CD4-positive, alpha-beta T cell (primary cell): ENCODE measurements at places on chromosomes 5 and 9.

DNA sequence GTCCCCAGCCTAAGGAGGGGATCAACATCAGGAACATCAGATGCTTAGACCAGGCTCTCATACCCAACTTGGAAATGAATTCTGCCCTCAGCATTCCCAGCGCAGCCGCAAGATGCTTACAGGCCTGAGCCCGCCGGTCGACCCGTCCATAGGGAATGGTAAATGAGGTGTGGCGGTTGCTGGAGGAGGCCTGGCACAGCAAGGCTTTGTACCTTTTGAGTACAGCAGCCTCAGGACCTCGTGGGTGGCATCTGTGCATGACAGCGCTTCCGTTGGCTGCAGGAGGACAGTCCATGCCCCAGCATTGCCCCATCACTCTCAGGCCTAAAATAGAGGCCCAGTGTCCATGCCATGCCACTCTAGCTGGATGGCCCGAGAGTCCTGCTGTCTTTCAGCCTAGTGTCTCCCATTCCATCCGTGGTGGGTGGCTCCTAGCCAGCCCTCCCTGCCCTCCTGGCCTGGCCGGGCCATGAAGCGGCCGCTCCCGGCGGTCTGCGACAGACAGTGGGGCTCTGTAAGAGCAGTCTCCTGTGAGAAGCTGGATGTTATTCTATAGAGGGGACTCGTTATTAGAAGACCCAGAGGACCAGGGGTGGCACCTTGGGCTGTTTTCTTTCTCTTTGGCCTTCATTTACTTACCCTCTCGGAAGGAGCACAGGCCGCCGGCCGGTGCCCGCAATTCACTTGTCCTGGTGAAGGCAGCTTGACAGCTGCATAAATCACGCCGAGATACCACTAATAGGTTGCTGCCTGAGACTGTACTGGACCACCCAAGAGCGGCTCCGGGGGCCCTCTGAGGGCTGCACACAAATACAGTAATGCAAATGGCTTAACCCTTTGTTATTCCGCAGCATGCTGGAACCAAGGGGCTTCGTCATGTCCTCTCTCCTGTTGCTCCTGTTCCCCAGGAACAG, 223.5 kb upstream of the TUT7 start:
- DNase-seq: no peak

- DNase-seq: peak; percentile 35
Observed at GRCh38 chr9:75889577-75889976, 896 bp upstream of the PCSK5 start.

- DNase-seq: no peak
Observed at GRCh38 chr5:113128082-113128481, 151.5 kb downstream of the DCP2 start.

GRCh38 chr5:116455061-116455460, 119.6 kb downstream of the SEMA6A start:
- no peak for DNase-seq

GRCh38 chr5:138725153-138725817, 27.9 kb upstream of the CTNNA1 start:
- DNase-seq: no peak

GRCh38 chr9:3514786-3515185, 11.0 kb downstream of the RFX3 start:
- DNase-seq: no peak

GRCh38 chr5:40486437-40487275, 193.1 kb upstream of the PTGER4 start:
- peak; percentile 1 for DNase-seq

DNA sequence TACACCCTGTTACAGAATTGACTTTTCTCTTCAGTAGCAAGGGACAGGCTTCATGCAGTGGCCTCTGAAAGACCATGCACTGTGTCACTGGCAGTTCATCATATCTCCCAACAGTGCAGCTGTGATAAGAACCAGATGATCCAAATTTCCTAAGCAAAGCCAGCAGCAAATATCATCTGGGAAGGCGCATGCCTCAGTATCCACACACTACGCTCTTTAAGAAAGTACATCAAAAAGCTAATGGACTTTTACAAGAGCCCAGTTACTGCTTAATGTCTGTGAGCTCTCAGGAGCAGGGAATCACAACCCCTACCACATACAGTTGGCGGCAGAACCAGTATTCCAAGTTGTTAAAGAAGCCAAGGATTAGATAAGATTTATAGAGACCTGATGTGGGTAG, 25.1 kb downstream of the ADAMTSL1 start:
- no peak for DNase-seq

DNA sequence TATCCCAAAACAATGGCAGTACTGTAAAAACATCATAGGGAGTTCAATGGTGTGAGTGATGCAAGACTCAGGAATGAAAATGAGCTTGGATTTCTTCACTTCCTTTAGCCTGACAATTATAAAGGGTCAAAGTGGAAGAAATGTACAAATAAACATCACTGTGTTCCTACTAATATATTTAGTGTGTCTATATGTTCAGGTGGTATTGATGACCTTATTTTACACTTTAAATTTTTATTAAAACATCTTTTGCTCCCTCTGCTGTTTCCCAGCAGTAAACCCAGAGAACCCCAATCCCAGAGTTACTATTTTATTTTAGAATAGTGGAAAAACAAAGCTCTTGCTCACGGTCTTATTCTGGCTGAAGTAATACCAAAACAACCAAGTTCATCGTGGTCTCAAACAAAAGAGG, 2.0 kb downstream of the LOX start:
- DNase-seq: no peak

DNA sequence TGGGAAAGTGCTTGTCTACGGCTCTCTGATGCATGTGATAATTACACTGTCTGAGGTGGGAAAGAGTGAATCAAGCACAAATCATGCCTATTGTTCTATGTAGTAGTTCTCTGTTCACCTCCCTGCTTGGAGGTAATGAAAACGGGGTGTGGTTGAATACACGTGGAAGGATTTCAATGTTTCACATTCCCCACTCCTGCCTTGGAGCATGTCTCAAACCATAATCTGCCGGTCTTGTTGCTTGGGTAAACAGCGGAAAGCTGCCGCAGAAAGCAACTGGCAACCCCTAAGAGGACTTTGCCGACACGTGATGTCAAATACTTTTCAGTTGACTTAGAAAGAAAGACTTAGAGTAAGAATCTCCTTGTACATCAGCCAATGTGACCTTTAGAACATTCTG, 63.5 kb upstream of the MOCS2 start:
- DNase-seq: no peak

- no peak for DNase-seq
Observed at GRCh38 chr9:11159318-11159862, 546.6 kb upstream of the PTPRD start.

DNA sequence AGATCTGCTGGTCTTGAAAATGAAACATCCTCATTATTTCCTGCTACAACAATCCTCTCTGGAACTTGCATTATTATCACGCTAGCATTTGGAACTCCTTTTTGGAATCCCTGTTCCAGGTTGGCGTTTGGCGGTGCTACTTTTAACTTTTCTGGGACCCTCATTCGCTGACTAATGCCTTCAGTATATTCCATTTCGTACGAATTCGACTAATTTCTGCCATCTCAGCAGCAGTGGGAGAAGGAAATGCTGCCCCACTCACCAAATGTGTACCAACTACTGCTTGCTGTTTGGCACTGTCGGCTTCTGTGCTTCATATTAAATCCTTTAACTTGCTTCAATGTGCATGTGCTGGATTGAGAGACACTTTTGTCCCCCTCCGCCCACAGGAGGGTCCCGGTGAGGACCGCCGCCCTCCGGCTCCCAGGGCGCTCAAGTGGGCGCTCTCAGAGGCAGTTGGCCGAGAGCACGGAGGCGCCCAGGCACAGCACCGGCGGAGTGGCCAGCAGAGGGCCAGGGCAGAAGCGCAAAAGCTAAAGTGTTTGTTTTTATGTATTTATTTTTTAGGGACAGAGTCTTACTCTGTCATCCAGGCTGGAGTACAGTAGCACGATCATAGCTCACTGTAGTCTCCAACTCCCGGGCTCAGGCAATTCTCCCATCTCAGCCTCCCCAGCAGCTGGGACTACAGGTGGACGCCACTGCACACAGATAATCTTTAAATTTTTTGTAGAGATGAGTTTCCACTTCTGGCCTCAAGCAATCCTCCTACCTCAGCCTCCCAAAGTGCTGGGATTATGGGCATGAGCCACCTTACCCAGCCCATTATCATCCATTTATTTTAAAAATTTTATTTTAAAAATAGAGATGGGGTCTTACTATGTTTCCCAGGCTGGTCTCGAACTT, 11.9 kb downstream of the PDE6A start:
- no peak for DNase-seq

DNA sequence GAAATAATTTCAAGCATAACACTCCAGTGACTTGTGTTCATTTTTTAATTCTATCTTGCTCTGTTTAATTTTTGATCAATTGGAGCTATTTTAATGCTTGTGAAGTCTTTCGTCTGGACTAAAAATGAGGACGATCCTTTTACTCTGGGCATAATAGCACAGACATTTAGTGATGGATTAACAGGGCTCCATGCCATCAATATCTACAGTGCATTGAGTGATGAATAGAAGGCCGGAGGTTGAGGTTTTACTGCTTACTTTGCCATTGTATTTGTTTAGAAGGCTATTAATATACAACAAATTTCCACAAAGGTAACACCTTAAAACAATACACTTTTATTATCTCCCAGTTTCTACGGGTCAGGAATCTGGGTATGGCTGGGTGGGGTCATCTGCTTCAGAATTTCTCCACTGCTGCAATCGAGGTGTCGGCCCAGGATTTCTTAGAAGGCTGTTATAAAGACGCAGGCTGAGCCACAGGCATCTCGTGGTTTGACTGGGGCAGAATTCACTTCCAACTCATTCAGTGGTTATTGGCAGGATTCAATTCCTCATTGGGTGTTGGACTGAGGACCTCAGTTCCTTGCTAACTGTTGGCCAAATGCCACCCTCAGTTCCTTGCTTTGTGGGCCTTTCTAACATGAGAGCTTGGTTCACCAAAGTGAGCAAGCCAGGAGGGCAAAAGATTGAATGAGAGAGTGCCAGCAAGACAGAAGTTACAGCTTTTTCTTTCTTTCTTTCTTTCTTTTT, 265.4 kb upstream of the VLDLR start:
- DNase-seq: no peak

- no peak for DNase-seq
Observed at GRCh38 chr5:96627792-96628398, 34.3 kb upstream of the CAST start.

- no peak for DNase-seq
Observed at GRCh38 chr5:133189881-133190280, 138.1 kb downstream of the HSPA4 start.

DNA sequence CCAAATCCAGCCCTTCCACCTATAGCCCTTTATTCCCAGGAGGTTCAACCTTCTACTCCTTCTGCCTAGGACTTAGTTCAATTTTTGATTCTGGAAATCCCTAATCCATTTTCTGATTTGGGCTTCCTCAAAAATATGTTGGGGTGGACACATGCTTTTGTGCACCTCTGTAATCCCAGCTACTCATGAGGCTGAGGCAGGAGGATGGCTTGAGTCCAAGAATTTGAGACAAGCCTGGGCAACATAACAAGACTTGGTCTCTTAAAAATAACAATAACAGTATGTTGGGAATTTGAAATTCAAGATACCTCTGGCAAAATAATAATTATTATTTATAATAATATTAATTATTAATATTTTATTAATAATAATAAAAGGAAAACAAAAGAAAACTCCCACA, 188.7 kb upstream of the TLE4 start:
- DNase-seq: no peak

DNA sequence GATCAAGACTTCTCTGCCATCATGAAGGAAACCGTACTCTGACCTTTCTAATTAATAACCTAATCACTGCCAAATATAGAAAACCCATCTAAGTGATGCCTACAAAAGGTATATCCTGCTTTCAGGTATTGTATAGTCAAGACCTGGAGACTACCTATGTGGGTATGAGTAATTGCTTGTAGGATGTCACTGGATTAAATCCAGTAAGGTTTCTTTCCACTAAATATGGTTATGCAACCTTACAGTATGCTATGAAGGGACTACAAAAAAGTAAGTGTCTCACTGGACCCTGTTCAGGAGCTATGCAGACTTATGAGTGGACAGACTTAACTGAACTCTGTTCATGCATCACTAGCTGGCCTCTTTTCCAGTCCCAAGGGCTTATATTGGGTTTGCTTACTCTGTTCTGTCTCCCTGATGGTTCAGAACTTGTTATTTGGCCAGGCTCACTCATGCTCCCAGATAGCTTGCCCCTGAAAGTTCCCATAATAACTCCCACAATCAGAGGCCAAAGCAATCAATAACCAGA, 51.1 kb downstream of the PDE6A start:
- no peak for DNase-seq

GRCh38 chr5:76524868-76525267, 98.3 kb downstream of the F2RL2 start:
- no peak for DNase-seq

DNA sequence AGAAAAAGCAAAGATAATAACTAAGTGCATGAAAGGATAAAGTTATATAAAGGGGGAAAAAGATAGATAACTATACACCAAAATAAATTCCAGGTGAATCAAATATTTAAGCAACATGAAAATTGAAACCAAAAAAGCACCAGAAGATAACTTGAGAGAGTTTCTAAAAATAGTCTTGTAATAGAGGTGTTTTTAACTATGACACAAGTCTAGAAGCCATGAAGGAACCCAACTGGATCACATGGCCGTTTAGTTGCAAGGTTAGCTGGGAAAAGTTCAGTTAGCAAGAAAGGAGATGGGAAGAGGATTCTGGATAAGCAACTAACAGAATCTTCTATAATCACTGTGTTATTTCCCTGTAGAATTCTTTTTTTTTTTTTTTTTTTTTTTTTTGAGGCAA, 9.2 kb upstream of the RASA1 start:
- no peak for DNase-seq

DNA sequence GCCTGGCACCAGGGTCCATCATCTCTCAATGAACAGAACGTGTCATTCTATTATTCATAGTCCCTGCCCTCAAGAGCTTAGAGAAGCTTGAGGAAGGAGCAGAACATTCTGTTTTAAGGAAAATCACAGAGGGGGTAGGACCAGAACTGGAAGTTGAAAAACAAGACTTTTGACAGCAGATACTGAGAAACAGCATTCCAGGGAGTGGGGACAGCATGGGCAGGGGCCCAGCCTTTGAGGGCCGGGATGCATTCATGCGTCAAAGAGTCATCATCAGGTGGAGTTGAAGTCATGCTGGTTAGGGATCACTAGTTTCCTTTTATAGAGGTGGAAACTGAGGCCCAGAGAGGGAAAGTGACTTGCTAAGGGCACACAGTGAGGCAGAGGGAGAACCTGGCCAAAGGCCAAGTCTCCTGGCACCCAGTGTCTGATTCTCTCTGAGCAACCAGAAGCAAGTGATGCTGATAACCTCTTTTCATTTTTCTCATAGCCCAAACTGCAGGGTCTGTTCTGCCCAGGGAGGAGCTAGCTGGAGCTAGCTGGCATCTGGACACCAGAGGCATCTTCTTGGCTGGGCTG, 41.5 kb upstream of the STXBP1 start:
- DNase-seq: no peak

DNA sequence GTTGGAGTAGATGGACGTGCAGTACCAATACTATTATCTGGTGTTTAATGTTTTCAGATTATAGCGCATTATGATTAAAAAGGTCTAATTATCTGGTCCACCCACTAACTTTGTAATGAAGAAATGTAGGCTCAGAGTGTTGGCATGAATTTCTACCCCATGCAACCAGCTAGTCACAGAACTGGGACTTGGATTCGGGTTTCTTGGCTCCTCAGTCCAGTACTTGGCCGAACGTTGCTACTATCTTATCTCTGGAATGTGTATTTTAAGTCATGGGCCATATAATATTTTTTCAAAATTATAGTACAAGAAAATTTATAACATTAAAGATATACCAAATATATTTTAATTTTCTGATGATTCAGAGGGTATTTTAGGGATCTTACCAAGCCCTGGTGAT, 657.5 kb upstream of the DMAC1 start:
- no peak for DNase-seq
